ENCODE measurements at places on chromosomes 2 and 18.
A peak's percentile ranks its signal among the peaks of the same experiment; 100 is the strongest.

GRCh38 chr2:11949732-11950523 is 203.5 kb downstream of the LPIN1 start:
- no peak overlapping the region for H3K27ac ChIP-seq
- peaks cover 4% of the 10 kb centered on the region for H3K27me3 ChIP-seq
- DNase-seq, result no peak
- H3K4me3 ChIP-seq, result no peak overlapping the region

- no peak overlapping the region for H3K27ac ChIP-seq
- H3K36me3 ChIP-seq, result no peaks in the 10 kb centered on the region
- H3K4me3 ChIP-seq, result no peak overlapping the region
- no peak for DNase-seq
Measured at GRCh38 chr2:239371726-239372686, 28.8 kb downstream of the HDAC4 start.

DNA sequence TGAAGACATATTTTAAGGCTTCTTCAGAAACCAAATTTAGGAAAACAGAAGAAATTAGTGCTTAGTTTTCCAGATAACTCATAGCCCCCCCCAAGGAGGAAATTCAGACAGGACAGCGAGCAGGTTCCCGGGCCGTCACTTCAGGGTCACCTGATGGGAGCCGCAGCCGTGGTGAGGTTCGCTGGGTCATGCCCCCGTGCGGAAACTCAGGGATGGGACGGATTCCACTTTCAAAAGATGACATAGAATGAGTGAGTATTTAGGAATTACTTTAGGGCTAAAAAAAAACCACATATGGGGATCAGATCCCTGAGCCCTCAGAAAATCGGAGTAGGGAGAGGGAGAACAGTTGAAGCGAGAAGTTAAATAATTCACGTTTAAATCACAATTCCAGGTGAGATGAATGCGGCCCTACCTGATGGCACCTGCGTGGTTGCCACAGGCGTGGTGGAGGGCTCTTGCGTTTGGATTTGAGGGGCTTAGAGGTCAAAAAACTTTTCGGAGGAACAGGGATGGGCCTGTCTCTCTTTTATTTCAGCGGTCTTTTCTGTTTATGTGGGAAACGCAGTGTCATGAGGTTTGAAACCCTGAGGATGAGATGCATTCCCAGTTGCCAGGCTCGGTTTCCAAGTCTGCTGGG is 114.4 kb downstream of the NFATC1 start:
- peaks cover 26% of the 10 kb centered on the region for H3K36me3 ChIP-seq
- DNase-seq, result no peak
- peaks cover 37% of the 10 kb centered on the region for H3K4me1 ChIP-seq
- no peak overlapping the region for H3K4me3 ChIP-seq
- H3K27me3 ChIP-seq, result no peaks in the 10 kb centered on the region

DNA sequence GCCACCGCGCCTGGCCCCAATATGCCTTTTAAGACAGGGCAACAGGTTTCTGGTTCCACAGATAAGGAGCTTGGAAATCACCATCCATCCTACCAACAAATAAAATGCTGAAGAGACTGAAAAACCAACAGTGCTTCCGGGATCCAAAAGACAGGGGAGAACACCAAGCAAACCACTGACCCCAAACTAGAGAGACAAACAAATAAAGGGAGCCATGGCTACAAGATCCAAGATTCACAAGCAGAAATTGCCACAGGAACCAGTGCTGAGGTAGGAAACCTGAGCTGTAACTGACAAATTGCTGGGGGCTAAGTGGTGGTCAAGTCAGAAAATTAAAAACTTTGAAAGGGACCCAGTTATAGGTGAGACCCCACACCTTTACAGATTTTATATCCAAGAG is 76.5 kb downstream of the ROCK2 start:
- H3K4me3 ChIP-seq, result no peak overlapping the region
- DNase-seq, result no peak
- H3K4me1 ChIP-seq, result no peaks in the 10 kb centered on the region
- peaks cover 5% of the 10 kb centered on the region for H3K36me3 ChIP-seq

DNA sequence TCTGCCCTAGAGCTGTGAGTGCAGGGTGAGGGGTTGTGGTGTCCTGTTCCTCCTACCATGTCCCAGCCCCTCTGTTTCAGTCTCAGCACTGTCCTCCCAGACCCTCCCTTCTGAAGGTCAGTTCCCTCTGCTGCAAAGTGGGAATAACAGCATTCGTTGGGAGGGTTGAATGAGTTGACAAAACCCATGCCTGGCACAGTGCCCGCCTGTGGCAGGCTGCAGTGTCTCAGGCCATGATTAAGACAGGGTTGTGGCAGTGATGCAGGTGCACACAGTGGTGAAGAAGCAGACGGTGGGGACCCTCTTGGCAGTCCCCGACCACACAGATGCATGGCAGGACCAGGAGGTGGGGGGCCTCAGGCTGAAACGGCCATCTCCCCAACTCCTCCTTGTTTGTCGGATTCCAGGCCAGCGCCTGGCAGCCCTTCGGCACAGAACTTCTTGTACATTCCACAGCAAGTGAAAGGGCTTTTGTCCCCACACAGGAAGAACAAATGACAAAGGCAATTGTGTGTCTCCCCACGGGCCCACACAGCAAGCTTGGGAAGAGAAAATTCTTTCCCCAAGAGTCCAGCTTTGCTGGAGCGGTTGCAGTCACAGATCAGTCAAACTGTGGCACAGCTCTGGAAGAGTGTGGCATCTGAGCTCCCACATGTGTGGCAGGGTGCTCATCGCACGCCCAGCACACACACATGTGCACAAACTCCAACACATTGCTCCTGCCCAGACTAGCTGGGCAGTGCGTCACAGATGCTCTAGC is 92.0 kb upstream of the MSH2 start:
- H3K4me3 ChIP-seq, result no peak overlapping the region
- H3K4me1 ChIP-seq, result no peaks in the 10 kb centered on the region
- DNase-seq, result no peak

DNA sequence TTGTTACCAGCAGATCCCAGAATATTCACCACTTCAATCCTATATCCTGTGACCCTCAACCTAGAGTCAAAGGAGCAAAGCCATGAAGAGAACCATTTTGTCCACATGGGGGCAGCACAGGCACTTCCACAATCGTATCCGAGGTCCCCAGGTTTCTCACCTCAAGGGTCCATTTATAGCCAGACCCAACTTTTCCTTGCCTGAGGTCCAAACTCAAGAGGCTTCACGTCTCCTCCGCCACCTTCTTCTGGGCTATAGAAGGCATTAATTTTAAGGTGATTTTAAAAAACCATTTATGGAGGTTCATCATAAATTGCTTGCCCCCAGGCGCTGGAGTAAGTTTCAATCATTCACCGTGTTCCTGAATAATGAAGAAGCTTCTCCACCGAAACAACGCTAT is 111.6 kb upstream of the NABP1 start:
- DNase-seq, result peak; percentile 32
- H3K36me3 ChIP-seq, result no peaks in the 10 kb centered on the region
- H3K4me3 ChIP-seq, result no peak overlapping the region
- no peak overlapping the region for H3K27ac ChIP-seq
- H3K4me1 ChIP-seq, result peaks cover 10% of the 10 kb centered on the region

GRCh38 chr2:1824202-1824905 is 80.0 kb upstream of the PXDN start:
- no peak overlapping the region for H3K27ac ChIP-seq
- peaks cover 7% of the 10 kb centered on the region for H3K27me3 ChIP-seq
- DNase-seq, result no peak
- H3K4me3 ChIP-seq, result no peak overlapping the region
- H3K4me1 ChIP-seq, result no peaks in the 10 kb centered on the region
- H3K36me3 ChIP-seq, result no peaks in the 10 kb centered on the region

- no peaks in the 10 kb centered on the region for H3K36me3 ChIP-seq
- H3K27me3 ChIP-seq, result peaks cover 3% of the 10 kb centered on the region
- H3K4me3 ChIP-seq, result no peak overlapping the region
- H3K4me1 ChIP-seq, result no peaks in the 10 kb centered on the region
Measured at GRCh38 chr2:164739966-164740365, 101.7 kb downstream of the COBLL1 start.

DNA sequence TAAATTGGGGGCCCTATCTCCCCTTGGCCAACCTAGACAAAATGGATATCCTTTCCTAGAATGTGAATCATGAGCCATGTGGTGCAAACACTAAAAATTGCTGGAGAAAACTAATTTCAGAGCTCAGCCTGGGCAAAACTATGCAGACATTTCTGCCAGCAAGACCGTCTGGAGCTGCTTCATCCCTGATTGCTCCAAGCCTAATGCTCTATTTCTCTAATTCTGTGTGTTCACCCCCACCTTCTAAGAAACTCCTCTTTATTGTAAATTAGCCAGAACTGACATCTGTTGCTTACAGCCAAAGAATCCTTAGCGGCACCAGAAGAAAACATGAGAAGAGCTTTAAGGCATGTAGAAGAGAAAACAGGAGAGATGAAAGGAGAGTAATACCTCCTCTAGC is 337.7 kb upstream of the CHAC2 start:
- H3K36me3 ChIP-seq, result no peaks in the 10 kb centered on the region
- no peak overlapping the region for H3K4me3 ChIP-seq
- no peak for DNase-seq
- H3K27ac ChIP-seq, result no peak overlapping the region
- no peaks in the 10 kb centered on the region for H3K27me3 ChIP-seq
- H3K4me1 ChIP-seq, result no peaks in the 10 kb centered on the region

DNA sequence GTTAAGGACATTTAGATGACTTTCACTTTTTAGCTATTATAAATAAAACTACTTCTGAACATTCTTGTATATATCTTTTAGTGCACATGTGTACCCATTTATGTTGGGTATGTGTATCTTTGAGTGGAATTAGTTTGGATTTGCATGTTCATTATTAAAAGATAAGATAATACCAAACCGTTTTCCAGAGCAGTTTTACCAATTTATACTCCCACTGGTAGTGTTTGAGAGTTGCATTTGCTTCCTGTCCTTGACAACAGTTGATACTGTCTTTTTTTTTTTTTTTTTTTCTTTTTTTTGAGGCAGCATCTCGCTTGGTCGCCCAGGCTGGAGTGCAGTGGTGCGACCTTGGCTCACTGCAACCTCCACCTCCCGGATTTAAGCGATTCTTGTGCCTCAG is 23.3 kb downstream of the SLC30A6 start:
- no peak overlapping the region for H3K27ac ChIP-seq
- H3K4me3 ChIP-seq, result no peak overlapping the region
- no peaks in the 10 kb centered on the region for H3K27me3 ChIP-seq
- no peaks in the 10 kb centered on the region for H3K4me1 ChIP-seq

- DNase-seq, result no peak
- peak overlapping the region; percentile 89 for H3K27ac ChIP-seq
- peak overlapping the region; percentile 81 for H3K4me3 ChIP-seq
- no peaks in the 10 kb centered on the region for H3K27me3 ChIP-seq
- peaks cover 3% of the 10 kb centered on the region for H3K36me3 ChIP-seq
Measured at GRCh38 chr2:71332435-71332796, 834 bp downstream of the ZNF638 start.

DNA sequence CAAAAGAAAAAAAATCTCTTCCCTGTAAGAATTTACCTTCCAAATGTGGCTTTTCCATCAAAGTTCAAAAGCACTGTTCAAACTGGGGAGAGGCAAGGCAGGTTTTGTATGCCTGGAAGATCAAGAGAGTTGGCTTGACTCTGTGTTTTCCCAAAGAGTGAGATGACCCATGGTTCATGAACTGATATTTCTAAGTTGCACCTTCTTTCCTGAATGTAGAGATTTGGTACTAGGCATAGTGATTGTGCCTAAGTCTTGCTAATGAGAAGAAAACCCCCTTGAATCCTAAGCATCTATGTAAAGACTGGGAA is 23.4 kb upstream of the LPIN1 start:
- no peaks in the 10 kb centered on the region for H3K36me3 ChIP-seq
- no peak overlapping the region for H3K4me3 ChIP-seq
- no peaks in the 10 kb centered on the region for H3K4me1 ChIP-seq
- no peak for DNase-seq

GRCh38 chr2:225599856-225600255 is 200.3 kb downstream of the NYAP2 start:
- no peaks in the 10 kb centered on the region for H3K27me3 ChIP-seq
- H3K27ac ChIP-seq, result no peak overlapping the region
- H3K4me1 ChIP-seq, result no peaks in the 10 kb centered on the region
- no peaks in the 10 kb centered on the region for H3K36me3 ChIP-seq
